ENCODE measurements at places on chromosomes 13 and 19.

- peak; percentile 88 for DNase-seq
Observed at GRCh38 chr19:24086974-24087595, at the start of gene ZNF254. Gene ZNF254 (plus strand): TSS chr19:24087187. CDS start chr19:24087308, 121 bp downstream.

DNA sequence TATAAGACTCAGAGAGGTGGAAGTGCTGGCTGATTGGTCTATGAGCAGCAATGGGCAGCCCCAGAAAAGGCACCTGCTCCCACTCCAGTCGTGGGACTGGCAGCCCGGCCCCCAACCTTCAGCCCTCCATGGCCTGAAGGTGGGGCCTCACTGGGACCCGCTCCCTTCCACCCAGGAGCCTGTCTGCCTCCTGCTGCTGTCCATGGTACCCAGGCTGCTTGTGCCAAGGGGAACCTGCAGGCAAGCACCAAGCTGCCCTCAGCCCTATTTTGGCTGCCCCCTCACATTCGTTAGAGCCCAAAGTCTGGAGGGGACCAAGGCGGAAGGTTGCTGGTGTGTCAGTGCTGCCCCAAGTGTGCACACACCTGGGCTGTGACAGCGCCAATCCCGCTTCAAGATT, 2304.9 kb downstream of the PCDH9 start:
- no peak for DNase-seq

DNA sequence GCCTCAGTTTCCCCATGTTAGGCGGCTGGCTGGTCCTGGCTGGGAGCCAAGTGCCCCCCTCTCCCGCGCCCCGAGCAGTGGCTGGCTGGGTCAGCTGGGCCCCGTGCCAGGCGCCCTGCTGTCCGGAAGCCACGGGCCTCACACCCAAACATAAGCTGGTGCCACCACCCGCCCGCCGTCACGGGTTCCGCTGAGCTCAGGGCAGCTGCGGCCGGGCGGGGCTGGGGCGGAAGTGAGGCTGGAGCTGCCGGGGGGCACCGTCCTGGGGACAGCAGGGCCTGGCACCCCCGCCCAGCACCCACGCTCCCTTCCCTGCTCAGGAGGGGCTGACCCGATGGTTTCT, 19.3 kb downstream of the HCN2 start:
- no peak for DNase-seq

DNA sequence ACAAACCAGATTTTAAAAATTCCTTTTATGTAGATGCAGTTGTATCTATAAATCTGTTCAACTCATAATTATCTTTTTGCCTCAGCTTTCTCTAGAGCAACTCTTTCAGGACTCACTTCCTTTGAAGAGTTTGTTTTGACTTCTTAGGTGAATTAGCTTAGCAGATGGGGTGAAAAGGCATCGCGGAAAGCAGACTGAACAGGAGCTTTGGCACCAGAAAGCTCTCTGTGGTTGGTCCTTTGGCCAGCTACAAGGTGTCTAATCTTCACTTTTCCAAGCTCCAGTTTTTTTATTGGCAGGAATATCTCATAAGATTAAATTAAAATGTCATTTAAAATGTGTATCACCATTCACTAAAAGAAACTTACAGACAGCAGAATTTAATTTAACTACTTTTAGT, 60.6 kb upstream of the KLF12 start:
- no peak for DNase-seq

GRCh38 chr19:35140962-35141836, 1.9 kb upstream of the FXYD7 start:
- peak; percentile 96 for DNase-seq

DNA sequence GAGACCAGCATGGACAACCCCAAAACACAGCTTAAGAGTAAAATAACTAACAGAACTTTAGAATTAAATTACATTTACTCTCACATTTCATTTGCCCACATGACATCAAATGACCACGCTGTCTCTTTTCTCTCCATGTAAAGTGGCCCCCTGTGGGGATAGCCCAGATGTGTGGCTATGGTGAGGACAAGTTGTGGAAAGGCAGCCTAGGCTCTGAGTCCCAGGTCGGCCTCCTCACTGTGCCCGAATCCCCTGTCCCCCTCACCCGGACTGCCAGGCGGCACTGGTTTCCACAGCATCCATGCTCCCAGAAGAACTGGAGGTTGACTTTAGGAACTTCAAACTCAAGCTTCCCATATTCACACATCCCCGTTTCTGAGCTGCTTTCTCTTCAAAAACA, 111.8 kb upstream of the UQCRFS1 start:
- no peak for DNase-seq

- DNase-seq: no peak
Observed at GRCh38 chr13:60158321-60158801, 5.4 kb downstream of the DIAPH3 start.

DNA sequence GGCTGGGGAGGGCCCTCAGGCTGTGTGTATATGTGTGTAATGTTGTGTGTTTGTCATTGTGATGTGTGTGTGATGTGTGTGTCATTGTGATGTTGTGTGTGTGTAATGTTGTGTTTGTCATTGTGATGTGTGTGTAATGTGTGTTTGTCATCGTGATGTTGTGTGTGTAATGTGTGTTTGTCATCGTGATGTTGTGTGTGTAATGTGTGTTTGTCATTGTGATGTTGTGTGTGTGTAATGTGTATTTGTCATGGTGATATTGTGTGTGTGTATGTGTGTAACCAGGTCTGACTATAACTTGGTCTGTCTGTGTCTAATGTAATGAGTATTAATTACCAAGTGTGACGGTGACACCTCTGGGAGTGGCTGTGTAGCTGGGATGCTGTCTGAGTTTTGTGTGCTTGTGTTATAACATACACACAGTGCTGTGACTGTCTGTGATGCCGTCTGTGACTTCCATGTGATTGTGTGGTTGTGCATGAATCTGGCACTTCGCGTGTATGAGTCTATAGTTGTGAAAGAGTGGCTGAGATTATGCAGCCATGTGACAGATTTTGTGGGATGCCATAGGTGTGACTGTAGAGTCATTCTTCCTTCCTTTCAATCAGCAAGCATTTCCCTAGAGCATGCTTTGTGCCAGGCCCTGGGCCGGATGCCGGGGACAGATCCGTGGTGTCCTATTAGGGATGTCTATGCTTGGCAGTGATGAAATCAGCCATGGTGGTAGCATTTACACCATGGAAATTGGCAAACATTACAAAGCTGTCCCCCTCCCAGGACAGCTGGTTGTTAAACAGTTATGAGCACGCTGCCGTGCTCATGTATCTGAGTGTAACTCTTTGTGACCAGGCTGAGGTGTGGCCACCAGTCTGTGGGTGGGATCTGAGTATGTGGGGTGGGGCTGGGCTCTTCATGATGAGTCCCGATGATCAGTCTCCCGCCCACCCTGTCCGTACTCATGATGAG, 6.4 kb downstream of the TNFSF14 start:
- DNase-seq: peak; percentile 65

GRCh38 chr13:80274643-80275042, 66.3 kb downstream of the SPRY2 start:
- DNase-seq: no peak

GRCh38 chr19:5156231-5156986, 184.2 kb downstream of the PTPRS start:
- no peak for DNase-seq

- no peak for DNase-seq
Observed at GRCh38 chr13:111045170-111045569, 69.9 kb upstream of the ARHGEF7 start.
